ENCODE measurements at places on chromosomes 2 and 18.
A peak's percentile ranks its signal among the peaks of the same experiment; 100 is the strongest.

DNA sequence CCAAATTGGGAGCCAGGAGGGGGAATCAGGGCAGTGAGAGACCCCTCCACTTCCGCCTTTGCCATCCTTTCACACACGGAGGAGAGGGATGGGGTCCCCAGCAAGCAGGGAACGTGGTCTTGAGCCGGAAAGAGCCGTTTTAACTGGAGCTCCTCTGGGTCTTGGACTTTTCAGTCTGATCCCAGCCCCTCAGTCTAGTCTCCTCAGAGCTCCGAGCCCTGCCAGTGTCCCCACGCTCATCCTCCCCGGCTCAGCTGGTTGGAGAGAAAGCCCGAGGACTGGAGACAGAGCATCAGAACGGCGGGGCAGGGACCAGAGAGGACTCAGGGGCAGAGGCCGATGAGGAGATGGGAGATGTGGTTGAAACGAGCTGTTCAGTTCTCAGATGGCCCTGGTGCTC, 26.1 kb upstream of the OTOF start:
- no peak for DNase-seq

DNA sequence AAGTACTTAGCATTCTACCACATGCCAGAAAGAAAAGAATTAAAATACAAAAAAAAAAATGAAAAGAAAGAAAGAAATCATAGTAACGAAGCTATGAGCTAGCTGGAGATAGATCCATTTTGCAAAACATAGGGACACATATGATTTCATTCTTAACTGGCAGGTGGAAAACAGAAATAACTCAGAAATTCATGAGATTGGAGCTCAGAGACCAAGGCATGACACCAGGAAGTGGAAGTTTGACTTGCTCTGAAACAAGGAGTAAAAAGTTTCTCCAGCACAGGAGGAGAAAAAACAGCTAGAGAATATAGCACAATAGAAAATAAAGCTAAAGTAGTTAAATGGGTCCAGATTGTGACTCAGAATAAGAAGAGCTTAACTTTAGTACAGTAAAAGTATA, 278.1 kb downstream of the ZEB2 start:
- no peak for DNase-seq

- no peak for DNase-seq
These were observed 25.1 kb upstream of the TMEM182 start for GRCh38 chr2:102736410-102737409.

- DNase-seq = no peak
These were observed 54.6 kb upstream of the RASGRP3 start for GRCh38 chr2:33421820-33422219.

GRCh38 chr2:47072728-47073191, 82.3 kb downstream of the STPG4 start:
- no peak for DNase-seq

DNA sequence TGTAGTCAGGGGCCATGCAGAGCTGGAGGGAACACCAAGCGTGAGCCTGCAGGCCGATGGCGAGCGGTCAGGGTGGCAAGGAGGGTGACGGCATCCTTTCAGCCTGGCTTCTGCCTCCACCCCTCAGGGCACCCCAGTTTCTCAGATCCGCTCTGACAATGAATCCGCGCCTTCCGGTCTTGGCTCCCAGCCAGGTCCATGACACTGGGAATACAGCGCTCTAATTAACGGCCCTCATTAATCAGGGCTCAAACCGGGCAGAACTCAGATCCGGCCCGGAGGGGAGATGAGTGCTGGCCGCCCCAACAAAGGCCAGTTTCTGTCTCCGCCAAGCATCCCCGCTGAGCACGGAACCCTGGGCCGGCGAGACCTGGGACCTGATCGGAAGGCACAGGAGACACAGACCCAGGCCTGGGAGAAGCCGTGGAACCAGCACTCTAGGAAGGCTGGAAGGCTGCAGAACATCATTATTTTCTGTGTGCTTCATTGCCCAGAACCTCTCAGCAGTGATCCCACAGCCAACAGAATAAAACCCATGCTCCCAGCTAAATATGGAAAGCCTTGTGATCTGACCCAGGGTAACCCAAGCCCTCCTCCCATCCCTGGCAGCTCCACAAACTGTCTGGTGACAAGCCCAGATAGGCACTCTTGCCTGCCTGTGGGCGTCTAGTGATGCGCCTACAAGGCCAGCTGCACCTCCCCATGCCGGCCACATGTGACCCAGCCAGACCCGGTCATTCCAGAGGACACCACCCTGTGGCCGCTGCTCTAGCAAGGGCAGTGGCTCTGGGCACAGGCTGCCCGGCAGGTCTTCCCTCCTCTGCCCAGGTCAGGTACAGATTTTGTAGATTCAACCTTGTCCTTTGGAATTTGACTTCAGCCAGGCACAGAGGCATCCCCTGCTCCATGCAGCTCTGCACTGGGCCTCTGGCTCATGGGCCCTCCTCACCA, 438.7 kb upstream of the MYT1L start:
- DNase-seq = no peak

DNA sequence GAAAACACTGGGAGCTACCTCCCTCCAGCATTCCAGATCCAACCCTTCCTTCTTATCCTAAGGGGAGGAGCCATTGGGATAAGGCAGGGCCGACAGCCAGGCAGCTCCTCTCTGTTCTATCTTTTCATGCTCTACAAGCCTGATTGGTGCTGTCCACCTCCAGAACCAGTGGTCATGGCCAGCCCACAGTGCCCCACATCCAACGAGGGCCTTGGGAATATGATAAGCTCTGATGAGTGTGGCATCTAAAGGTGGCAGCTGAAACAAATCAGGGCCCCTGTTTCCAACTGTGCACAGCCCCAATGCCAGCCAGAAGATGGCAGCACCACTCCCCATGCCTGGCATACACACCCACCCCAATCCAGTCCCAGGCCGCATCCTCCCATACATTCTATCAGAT, 329.3 kb downstream of the C1D start:
- DNase-seq = no peak

DNA sequence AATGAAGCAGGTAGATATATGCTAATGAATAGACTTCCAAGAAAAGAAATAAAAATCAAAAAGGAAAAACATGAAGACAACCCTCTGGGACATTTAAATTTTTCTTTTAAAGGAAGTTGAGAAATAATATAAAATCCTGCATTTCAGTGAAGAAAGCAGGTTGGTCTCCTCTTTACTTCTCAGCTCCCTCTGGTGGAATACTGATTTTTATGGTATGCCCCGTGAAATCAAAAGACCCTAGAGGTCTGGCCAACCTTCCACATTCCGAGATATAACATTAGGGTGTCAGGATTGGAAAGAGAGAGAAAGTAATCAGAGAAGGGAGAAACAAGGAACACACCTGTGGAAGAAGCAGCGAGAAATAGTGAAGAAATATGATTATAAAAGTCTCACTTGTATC, 72.7 kb downstream of the DNER start:
- DNase-seq = no peak

DNA sequence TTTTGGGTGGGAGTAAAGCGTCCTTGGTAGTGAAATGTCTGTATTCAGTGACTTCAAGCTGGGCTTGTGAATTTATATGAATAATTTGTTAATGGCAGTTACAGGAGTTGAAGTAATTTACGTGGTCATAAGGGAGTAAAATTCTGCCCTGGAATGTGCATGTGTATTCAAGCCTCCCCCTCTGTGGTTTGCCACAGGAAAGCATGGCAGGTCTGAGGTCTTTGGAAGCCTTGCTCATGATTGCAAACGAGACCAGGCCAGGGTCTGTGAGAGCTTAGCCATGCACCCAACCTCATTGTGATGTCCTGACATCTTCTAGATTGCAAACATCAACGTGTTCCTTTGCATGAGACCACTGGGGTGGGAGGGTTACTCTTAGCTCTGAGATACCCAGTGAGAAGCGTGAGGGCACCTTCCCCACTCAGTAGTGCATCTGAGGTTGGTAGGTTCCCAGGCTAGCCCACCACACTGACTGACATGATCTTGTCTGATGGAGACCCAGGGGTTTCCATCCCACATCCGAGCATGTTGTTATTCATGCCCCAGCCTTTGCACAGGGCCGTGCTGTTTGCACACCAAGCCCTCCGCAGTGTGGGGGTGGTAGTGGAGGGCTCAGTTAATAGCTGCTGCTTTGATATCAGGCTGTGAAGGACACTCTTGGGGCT, 216.5 kb downstream of the KLHL29 start:
- no peak for DNase-seq

DNA sequence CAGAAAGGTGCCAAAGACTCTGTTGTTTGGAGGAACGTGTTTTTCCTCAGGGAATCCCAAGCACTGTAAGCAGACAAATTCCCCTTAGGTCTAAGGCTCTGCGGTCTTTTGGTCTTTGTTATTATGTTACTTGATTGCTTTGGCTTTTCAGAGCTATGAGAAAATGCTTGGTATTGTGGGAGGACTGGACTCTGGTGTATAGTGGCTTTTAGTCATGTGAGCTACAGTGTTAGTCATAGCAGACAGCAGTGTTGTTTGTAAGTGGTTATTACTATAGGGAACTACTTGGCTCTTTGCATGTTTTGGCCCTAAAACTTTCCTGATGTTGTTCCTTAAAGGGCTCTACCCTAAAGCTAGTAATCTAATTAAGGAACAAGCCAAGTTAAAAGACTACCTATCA, 956.2 kb upstream of the LRATD1 start:
- DNase-seq = no peak

DNA sequence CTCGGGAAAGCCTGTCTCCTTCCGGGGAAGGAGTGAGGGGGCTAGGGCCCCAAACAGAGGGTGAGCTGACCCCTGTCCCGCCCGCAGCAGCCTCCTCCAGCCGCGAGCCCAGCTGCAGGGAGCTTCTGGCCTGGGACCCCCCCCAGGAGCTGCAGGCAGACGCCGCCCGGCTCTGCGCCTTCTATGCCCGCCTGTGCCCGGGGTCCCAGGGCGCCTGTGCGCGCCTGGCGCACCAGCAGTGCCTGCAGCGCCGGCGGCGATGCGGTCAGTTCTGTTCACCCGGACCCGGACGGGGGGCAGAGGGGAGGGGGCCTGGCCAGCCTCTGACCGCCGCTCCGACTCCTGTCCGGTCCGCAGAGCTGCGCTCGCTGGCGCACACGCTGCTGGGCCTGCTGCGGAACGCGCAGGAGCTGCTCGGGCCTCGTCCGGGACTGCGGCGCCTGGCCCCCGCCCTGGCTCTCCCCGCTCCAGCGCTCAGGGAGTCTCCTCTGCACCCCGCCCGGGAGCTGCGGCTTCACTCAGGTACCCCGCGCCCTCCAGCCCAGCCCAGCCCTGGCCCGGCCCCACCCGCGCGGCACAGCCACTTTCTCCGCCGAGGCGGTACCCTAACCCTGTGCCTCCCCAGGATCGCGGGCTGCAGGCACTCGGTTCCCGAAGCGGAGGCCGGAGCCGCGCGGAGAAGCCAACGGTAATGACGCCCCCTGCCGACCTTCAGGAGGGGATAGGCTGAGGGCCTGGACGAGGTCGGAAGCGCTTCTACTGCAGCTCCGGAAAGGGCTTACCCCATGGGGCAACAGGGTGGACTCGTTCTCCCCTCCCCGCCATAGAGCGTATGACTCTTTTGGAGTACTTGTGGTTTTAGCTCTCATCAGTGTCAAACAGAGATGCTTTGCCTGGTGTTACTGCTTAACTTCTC, 2.0 kb upstream of the CHRND start:
- no peak for DNase-seq

DNA sequence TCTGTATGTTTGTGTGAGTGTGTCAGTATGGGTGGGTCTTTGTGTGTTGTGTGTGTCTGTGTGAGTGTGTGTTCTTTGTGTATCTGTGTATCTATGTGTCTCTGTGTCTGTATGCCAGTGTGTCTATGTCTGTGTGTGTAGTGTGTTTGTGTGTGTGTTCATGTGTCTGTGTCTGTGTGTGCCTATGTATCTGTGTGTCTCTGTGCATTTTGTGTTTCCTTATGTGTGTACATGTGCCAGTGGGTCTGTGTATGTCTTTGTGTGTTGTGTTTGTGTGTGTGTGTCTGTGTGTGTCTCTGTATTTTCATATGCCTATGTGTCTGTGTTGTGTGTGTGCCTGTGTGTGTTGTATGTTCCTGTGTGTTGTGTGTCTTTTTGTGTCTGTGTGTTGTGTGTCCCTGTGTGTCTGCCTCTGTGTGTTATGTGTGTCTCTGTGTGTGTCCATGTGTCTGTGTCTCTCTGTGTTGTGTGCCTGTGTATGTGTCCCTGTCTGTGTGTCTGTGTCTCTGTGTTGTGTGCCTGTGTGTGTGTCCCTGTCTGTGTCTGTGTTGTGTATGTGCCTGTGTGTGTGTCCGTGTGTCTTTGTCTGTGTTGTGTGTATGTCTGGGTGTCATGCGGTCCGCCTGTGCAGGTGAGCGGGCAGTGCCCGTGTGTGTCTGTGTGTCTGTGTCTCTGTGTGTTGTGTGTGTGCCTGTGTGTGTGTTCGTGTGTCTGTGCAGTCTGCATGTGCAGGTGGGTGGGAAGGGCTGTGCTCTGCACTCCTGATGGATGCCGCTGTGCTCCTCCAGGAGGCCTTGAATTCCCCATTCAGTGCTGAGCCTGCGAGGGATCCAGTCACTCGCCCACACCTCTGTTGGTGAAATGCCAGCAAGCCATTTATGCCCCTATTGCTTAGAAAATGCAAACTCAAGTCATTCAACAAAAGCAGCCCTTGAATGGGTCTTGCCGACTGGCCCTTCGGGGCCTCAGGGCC, 37.4 kb downstream of the KLHL29 start:
- DNase-seq = peak; percentile 40

GRCh38 chr2:69964353-69964841, 3.0 kb upstream of the ASPRV1 start:
- DNase-seq = no peak

DNA sequence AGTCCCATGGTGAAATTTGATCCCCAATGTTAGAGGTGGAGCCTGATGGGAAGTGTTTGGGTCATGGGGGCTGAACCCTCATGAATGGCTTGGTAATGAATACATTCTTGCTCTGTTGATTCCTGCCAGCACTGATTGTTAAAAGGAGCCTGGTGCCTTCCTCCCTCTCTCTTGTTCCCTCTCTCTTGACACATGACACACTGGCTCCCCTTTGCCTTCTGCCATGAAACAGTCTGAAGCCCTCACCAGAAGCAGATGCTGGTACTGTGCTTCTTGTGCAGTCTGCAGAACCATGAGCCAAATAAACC, 30.6 kb upstream of the EPC2 start:
- DNase-seq = no peak
